Stimulated activated CD8-positive, alpha-beta memory T cell treated with anti-CD3 and anti-CD28 coated beads, Interleukin-15, amount 100 ng/mL, for 48 hours (primary cell): ENCODE measurements at places on chromosomes 12 and 14.

- no peak for DNase-seq
Measured at GRCh38 chr12:65419284-65420072, 141.0 kb downstream of the MSRB3 start.

GRCh38 chr14:64789696-64790095 is 85.5 kb downstream of the PLEKHG3 start:
- no peak for DNase-seq

GRCh38 chr12:5864301-5864700 is 80.8 kb downstream of the ANO2 start:
- no peak for DNase-seq

DNA sequence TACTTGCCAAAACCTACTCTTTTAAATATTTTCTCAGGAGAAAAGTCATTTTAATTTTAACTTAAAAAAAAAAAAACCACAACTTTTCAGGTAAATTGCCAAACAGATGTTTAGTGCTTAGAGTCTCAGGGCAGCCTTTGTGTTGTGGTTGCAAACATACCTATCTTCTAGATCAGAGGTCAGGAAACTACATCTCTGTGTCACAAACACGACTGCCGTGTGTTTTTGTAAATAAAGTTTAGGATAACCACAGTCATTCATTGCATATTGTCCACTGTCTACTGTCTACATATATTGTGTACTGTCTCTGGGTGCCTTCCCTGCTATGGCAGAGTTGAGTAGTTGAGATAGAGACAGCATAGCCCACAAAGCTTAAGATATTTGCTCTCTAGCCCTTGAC is 48.9 kb downstream of the DYRK2 start:
- no peak for DNase-seq

DNA sequence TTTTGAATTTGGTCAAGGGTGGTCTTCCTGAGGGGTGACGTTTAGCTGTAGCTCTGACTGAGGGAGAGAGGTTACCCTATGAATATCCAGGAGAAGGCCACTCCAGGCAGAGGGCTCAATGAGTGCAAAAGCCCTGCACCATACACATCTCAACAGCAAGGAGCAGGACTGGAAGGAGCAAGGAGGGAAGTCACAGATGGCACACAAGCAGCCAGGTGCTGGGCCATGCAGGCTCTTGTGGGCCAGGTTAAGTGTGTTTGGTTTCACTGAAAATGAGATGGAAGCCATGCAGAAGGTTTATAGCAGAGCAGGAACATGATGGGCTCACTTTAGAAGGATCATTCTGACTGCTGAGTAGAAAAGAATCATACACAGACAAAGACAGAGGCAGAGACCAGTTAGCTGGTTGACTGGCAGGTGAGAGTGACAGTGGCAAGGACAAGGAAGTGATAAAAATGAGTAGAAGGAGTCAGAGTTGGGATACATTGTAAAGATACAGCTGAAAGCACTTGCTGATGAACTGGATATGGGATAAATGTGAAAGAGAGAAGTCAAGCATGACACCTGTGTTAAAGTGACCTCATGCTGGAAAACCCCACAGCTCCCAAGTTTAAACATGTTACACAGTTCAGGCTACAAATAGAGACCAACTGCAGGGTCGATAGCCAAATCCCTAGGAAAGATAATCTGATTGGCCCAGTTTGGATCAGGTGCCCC is 81.2 kb downstream of the PRKD1 start:
- no peak for DNase-seq

GRCh38 chr12:108335349-108336119 is 3.6 kb downstream of the CMKLR1 start:
- no peak for DNase-seq

GRCh38 chr12:50825372-50825838 is 17.3 kb upstream of the TMPRSS12 start:
- DNase-seq: no peak

DNA sequence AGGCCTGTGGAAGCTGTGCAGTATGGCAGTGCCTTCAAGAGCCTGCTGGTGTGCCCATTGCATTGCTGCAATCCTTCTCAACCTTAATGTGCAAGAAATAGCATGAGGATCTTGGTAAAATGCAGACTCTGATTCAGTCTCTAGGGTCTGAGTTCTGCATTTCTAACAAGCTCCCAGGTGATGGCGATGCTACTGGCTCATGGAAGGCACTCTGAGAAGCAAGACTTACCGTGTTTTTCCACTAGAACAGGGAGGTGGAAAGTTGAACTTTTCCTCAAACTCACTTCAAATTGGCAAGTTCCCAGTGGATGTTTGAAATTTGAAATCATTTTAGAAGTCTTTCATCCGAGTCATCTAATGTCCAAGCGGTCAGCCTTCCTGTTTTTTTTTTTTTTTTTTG is 55.5 kb downstream of the MYRFL start:
- no peak for DNase-seq

- no peak for DNase-seq
Measured at GRCh38 chr14:96122496-96122895, 82.1 kb upstream of the BDKRB2 start.

DNA sequence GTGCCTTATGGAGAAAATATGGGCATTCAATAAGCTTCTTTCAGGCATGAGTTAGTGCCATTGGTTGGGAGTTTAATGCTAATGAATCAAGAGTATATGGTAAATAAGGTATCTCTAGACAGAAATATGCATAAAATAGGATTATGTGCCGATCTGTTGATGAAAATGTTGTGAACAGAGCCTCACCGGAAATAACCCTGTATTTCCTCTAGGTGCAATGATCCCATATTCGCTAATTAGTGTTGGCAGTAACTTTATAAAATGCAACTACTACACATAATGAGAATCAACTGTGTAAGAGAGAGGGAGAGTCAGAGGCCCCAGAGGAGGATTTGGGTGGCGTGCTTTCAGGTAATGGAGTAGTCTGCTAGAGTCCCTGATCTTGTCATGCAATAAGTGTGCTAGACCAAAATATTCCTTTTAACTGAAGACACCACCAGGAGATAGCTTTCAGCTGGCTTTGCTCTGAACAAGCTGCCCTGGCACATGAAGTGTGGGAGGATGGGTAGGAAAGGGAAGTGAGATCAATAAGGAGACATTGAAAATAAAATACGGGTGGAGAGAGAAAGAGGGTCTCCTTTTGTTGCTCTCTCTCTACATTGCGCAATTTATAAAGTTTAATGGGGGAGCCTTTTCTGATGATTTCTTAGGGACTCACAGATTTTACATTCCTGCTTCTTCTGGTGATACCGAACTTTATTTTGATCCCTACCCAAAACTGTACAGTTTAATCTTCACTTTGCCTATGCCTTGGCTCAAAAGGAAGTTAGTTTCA is 68.6 kb upstream of the PLXNC1 start:
- DNase-seq: no peak

GRCh38 chr14:96423446-96424108 is 31.6 kb downstream of the AK7 start:
- no peak for DNase-seq

GRCh38 chr14:68607867-68608573 is 184.8 kb downstream of the ZFP36L1 start:
- DNase-seq: no peak
